ENCODE measurements at places on chromosomes 12 and 14. TPM values are rescaled to one million over a fixed set of nuclear protein-coding genes. Genes with fewer than 3 reads are reported as not detected.

Gene RPL10L
- not detected for total RNA-seq

DNA sequence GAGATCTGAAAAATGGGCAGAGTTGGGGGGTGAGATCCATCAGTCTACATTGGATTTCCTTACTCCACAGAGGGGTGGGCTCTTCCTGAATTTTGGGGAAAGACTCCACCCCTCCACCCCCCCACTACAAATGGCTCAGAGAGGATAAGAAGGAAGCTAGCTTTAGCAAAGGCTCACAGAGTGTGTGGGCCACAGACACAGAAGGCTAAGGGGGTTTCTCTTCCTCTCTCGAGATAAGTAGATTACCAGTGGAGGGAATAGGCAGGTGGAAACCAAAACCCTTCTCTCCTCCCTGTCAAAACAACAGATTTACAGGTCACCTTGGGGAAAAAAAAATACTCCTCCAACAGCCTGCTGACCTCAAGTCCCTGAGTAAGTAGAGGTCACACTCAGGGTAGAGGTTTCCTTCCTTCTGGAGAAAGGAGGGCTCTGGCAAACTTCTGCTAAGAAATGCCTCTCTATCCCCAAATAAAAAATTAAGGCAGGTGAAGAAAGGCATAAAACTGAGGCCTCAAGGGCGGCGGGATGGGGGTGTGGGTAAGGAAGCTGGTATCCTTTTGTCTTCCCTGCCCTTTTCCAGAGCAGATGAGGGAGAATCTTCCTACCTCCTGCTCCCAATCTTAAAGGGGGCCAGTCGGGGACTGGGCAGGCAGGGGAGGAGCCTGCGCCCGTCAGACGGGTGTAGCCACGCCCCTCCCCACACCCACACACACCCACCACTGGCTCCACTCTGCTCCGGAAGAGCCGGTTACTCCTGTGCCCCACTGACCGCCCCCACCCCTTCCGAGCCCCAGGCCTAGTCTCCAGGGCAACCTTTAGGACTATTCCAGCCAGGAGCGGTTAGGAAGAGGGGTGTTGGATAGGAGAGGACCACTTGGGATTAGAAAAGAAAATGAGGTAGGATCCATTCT lies 1.9 kb upstream of the BAZ2A start:
- no peak for DNase-seq

Gene GLIPR1L2
- total RNA-seq = 1.1 TPM

- DNase-seq = no peak
Observed at GRCh38 chr14:96400495-96400894, 8.6 kb downstream of the AK7 start.

DNA sequence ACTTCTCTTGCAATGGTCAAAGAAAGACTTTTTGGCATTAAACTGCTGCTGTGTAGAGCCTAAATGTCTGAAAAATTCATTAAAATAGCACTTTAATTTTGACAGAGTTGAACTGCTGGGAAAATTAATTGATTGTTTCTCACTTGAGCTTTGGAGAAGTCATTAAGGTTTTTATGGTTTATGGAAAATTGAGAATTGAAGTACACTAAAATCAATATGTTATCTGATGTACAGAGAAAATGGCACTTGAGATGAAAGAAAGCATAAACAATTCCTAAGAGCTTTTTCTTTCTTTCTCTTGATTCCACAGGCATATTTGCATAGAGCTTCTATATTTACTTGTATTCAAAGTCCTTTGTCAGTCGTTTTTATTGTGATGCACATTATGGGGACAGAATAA lies 188.5 kb upstream of the CAND1 start:
- DNase-seq = no peak

- peak; percentile 85 for DNase-seq
Observed at GRCh38 chr14:35339761-35340406, 47.7 kb downstream of the PSMA6 start.

DNA sequence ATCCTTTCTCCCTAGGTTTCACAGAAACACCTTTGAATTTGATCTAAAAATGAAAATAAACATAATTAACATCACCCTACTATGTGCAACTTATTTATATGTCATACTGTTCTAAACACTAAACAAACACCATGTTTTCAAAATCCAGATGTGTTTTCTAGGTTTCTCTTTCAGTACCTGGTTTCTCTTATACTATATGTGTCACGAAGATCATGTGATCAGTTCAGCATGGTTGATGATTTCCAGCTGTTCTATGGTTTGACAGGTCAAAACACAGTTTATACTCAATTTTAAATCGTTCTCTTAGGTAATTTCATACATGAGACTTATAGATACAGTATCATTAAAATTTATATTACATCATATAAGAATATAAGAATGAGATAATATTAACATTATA lies 373.1 kb downstream of the SOX5 start:
- DNase-seq = no peak

Data from mesenteric fat pad (tissue), 1 donor.